ENCODE measurements at places on chromosomes 16 and 17.

DNA sequence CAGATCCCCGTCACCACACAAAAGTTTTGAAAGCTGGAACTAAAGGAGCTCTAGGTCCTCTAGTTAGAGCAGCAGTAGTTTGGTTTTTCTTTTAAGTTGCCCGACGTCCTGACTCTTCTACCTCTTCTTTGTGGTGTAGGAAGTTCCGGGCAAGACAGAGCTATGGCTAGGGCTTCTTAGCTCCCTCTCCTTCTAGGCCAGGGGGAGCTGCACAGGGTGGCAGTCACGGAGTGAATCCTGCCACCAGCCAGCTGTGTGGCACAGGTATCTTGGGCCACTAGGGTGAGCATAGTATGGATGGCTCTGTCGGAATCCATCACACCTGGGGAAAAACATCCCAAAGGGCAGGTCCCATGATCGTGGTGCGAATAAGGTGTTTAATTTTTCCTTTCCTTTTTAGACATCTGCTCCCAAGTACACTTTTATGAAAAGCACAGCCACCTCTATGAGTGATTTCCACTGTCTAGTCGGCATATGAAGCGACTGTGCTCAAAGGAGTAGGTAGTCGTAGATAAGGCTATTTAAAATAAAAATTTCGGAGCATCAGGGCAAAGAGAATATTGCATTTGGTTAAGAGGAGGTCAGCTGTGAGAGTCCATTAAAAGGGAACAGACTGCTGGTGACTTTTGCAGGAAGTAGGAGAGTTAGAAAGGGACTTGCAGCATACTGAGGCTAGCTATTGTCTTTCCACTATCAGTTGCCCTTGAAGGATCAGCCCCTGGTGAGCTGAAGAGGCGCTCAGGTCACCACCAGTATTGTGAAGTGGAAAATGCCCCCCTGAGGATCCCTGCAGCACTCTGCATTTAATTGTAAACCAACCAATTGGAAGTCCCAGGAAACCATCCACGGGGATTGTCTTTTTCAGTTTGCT lies 2.1 kb downstream of the PRKCA start:
- peak; percentile 36 for DNase-seq

- no peak for DNase-seq
Measured at GRCh38 chr17:45771271-45771959, 12.7 kb upstream of the CRHR1 start.

DNA sequence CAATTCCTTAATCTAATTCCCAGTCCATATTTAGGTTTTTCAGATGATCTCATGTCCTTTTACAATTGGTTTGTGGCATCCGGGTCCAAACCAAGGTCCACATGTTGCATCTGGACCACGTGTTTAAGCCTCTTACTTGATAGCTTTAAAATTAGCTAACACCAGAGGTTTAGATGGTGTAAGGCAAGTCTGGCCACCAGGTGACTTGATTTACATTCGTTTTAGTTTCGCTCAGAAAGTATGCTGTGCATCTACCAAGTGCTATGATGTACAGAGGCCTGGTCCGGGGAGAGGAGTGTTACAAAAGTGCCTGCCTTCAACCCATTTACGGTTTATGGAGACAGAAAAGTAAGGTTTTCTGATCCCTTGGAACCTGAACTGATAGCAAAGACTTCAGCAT lies 878 bp upstream of the DNAJA2 start:
- peak; percentile 23 for DNase-seq

- no peak for DNase-seq
Measured at GRCh38 chr16:26727848-26728247, 338.9 kb upstream of the C16orf82 start.

- DNase-seq = no peak
Measured at GRCh38 chr16:2046893-2047329, 723 bp downstream of the NTHL1 start.

- DNase-seq = peak; percentile 45
Measured at GRCh38 chr16:67430977-67431774, at the start of gene HSD11B2. Gene HSD11B2 (plus strand): TSS chr16:67431121. CDS start chr16:67431249, 128 bp downstream.

DNA sequence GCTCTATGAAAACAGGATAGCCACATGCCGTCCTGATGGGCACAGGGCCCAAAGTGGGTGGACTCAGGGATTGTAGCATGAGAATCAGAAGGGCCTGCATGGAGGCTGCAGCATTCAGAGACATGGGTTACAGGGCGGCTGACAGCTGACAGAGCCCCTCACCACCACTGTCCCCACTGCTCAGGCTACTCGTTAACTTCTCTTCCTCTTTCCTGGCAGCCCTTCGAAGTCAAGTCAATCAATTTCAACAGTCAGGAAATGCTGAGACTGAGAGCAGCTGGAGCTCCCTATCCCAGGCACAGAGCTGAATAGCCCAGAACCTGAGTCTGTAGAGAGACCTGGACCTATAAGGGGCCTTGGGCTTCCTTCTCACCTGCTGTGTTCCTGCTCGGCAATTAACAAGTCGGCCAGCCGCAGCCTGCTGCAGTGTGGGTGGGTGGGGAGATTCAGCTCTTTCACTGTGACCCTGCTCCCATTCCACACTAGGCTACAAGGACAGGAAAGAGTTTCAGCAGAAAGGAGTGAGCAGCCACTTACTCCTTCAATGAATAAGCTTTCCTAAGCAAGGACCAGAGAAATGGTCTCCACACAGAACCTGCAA lies 76.9 kb downstream of the TEX14 start:
- DNase-seq = no peak

- no peak for DNase-seq
Measured at GRCh38 chr17:81144423-81144781, 20.9 kb upstream of the PVALEF start.

DNA sequence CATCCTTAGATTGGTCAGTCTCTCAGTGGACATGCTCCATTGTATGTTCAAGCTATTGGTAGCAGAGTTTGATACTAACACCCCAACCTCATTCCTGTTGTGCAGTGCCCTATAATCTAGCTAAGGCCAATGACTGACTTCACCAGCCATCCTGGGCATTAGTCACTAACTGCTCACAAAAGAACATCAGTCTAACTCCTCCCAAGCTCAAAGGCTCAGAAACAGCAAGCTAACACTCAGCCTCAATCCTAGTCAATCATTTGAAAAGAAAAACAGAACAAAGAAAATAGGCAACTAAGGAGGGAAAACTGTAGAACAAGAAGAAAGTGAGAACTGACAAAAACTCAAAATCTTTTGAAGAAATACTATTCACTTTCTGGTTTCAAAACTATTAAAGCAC lies 199.1 kb upstream of the C17orf78 start:
- no peak for DNase-seq

GRCh38 chr16:63703612-63704011 lies 1418.3 kb downstream of the CDH11 start:
- DNase-seq = no peak

All from MCF 10A (cell line).